ENCODE measurements at places on chromosomes 2 and 18.

GRCh38 chr2:166539340-166540162, 45.5 kb upstream of the SCN7A start:
- no peak for DNase-seq

- no peak for DNase-seq
These were observed 183.3 kb upstream of the TRIB2 start for GRCh38 chr2:12533337-12534005.

DNA sequence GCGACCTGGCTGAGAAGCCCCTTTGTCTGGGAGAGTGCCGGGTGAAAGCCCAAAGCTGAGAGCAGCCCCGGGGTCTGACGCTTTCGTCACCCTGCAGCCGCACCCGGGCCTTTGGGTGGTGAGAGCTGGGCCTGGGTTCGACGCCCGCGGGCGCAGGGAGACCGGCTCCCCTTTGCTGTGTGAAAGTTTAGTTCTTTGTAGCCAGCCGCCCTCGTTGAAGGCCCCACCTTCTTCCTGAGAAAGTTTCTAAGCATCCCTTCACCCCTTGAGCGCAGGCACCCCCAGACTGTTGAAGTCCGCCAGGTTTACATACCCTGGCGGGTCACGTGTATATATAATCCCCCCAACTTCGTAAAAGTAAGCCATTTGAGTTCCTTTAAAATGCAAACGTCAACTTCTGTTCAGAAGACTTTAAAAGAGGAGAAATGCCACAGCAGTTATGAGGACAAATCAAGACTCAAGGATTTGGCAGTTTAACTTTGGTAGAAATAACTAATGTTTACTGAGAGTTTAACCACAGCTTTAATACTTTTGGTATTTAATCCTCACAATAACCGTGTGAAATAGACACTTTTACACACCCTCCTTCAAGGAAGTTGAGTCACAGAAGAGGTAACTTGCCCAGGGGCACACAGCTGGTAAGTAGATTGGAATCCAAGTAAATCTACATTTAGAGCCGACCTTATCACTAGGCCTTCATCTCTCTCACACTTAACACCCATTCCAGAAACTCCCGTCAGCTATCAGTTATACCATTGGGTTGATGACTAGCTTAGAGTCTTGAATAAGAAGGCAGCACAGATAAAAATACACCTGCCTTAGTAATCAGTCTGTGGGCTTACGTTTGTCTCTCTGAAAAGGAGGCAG, 1.1 kb upstream of the MBOAT2 start:
- DNase-seq = no peak

- no peak for DNase-seq
These were observed 411.1 kb downstream of the NCKAP5 start for GRCh38 chr2:133157141-133157540.

GRCh38 chr2:202267495-202267894, 1.9 kb downstream of the NOP58 start:
- DNase-seq = no peak

DNA sequence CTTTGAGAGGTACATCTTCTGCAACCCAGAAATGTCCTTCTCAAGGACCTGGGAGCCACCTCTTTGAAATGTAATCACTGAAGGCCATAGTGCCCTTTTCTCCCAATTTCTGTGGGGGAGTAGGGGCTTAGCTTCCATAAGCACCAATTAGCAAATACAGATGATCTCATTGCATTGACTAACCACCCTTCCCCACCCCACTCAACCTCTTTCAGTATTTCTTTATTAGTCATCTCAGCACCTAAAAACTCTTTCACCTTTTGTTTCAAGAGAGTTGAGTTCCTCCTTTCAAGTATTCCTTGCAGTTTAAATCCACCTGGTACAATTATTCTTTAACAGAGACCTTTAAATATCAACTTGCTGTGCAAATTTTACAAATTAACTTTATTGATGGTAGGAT, 1011.8 kb upstream of the CDH2 start:
- no peak for DNase-seq

DNA sequence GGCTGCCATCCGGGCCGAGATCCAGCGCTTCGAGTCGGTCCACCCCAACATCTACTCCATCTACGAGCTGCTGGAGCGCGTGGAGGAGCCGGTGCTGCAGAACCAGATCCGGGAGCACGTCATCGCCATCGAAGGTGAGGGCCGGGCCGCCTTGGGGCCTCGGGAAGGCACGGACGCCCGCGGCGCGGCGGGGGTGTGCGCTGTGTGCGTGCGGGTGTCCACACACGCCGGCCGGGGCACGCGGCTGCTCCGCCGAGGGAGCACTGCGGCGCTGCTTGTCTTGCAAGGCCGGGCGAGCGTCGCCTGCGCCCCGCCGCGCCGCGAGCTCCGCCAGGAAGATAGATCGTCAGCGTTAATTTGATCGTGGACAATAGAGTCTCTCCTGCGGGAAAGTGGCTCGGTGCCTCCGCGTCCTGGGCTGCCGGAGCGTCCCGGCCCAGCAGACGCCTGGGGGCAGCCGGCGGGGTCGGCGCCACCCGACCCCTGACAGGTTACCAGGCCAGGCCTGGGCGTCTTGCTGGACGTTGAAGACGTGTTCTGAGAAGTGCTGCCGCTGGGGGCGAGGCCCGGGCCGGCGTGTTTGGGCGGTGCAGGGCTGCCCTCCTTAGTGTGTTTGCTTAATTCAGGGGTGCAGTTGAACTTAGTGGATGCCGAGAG, 1.0 kb downstream of the AGAP1 start:
- DNase-seq = no peak

GRCh38 chr2:95667480-95667879, 75.7 kb downstream of the TRIM43 start:
- no peak for DNase-seq

GRCh38 chr2:239303711-239304532, 96.9 kb downstream of the HDAC4 start:
- DNase-seq = no peak

DNA sequence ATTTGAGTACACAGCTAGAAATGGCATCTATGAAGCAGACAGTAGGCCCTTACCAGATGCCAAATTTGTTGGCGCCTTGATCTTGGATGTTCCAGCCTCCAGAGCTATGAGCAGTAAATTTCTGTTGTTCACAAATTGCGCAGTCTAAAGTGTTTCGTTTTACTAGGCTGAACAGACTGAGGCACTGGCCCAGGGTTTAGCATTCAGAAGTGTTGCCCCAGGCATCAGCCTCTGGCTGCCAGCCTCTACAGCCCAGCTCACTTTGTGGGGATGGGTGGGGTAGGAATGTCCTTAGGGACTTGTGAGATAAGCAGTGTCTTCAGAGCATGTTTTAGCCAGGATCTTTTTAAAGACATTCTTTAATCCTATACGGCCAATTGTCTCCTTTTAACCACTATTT, 51.5 kb upstream of the MGAT5 start:
- DNase-seq = no peak

- DNase-seq = no peak
These were observed 62.6 kb upstream of the ZNF397 start for GRCh38 chr18:35178260-35178659.

DNA sequence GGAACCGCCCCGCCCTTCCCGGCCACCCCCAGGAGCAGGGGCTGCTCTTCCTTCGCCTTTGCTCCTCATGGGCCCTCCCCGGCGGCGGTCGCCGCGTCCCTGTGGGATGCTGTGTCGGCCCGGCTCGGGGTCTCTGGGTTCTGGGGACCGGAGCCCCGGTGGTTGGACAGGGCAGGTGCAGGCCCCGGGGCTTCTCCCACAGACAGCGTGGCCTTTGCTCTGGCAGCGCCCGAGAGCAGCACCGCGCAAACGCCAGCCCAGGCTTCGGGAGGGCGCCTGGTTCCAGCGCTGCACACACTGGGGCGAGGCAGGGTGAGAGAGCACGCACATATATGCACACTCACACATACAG, 9.0 kb upstream of the KCNG2 start:
- no peak for DNase-seq

DNA sequence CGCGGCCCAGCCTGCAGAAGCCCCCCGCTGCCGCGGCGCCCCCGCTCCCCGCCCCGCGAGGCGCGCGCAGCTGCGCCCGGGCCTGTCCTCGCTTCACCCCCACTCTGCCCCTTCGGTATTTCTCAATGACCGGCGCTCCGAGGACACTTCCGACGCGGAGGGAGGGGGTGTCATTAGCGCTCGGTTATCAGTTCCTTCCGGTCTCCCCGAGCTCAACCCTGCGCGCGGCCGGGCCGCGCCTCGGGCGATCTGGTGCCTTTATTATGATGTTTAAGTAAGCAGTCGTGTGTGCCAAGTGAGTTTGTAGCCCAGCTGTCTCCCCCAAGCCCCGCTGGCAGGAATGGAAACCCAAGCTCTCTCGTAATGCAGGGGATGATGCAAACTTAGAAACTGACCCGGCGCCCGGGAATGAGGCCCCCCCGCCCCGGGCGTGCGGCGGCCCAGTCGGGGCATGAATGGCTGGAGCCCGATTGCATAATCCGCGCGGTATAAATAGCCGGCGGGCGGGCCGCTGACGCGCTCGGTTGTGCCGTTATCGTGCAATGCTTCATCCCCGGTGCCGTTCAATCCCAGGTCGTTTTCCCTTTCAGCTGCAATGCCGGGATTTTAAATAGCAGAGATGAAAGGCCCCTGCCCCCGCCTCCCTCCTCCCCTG, 3.9 kb upstream of the SPRED2 start:
- DNase-seq = no peak

DNA sequence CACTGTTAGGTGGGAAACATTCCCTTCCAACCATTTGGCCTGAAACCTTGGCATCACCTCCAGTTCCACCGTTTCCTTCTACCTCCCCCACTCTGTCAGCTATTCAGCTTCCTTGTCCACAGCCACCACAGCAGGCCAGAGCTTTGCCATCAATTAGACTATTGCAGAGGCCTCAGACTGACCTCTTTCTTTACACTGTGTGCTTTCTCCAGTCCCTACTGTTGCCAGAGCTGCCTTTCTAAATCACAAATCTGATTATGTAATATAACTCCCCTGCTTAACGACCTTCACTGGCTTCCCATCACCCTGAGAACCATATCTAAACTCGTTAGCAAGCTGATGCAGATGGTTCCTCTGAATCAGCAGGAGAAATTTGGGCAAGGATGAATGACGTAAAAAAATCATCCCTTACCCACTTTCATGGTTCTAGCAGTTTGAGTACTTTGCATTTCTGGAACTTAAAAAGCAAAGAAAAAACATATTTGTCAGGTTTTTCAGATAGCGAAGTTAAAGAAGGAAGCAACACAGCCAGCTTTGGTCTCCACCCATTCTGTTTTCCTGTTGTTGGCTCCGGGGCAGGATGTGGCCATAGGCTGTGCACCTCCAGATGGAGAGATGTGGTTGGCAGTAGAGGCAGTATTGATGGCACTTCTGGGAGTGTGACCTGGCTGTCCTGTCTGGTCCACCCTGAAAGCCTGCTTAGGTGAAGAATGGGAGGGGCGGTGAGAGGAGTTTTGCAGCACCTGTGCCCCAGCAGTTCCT, 422.1 kb downstream of the PARD3B start:
- DNase-seq = no peak

DNA sequence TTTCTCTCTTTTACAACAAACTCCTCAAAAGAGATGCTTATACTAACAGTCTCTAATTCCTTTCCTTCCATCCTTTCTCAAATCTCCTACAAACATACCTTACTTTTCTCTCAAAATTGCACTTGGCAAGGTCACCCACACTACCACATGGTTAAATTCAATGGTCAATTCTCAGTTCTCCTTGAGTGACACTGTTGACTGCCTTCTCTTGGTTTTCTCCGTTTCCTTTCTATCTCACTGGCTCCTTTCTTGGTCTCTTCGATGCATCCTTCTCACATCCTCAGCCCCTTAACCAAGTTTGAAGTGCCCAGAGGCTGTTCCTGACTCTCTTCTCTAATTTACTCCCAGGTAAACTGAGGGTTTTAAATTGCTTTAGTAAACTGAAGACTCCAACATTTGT, 12.5 kb downstream of the C1D start:
- no peak for DNase-seq

All from stimulated activated CD8-positive, alpha-beta memory T cell treated with anti-CD3 and anti-CD28 coated beads, Interleukin-4, amount 100 ng/mL, for 4 hours (primary cell).